PC-9 (cell line): ENCODE measurements at places on chromosomes 13 and 19. TPM values are rescaled to one million over a fixed set of nuclear protein-coding genes. Genes with fewer than 3 reads are reported as not detected.

- no peak for DNase-seq
These were observed 145.7 kb downstream of the LIG4 start for GRCh38 chr13:108069521-108070210.

DNA sequence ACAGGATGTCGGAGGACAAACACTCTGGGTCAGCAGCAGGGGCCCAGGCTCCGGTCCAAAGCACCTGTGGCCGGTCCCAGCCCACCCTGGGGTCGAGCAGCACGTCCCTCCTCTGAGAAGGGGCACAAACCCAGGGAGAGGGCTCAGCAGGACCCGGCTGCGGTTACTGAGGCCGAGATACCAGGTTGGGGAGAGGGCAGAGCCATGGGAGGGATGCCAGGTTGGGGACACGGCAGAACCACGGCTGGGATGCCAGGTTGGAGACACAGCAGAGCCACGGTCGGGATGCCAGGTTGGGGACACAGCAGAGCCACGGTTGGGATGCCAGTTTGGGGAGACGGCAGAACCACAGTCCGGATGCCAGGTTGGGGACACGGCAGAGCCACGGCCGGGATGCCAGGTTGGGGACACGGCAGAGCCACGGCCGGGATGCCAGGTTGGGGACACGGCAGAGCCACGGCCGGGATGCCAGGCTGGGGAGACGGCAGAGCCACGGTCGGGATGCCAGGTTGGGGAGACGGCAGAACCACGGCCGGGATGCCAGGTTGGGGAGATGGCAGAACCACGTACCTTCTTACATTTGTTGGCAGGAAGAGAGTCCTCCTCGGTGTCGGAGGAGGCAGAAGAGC, 18.5 kb downstream of the MIER2 start:
- no peak for DNase-seq

GRCh38 chr13:67200183-67200582, 30.0 kb downstream of the PCDH9 start:
- no peak for DNase-seq

DNA sequence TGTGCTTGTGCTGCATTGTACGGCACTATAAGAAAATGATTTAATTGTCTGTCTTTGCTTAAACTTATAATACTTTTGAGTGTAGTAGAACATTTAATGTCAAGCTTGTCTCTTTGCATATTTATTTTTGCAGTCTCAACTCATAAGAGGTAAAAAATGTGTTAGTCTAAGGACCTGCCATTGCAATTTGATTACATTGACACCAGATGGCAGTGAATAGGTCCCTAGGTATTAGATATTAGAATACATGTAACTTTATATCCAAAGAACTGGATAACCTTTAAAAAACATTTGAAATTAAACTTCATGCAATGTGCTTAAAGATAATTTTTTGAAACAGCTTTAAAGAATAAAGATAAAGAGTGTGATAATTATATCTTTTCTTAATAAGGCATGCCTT, 1421.3 kb downstream of the OLFM4 start:
- DNase-seq, result no peak

GRCh38 chr13:79989217-79989661, 351.7 kb downstream of the SPRY2 start:
- peak; percentile 67 for DNase-seq

DNA sequence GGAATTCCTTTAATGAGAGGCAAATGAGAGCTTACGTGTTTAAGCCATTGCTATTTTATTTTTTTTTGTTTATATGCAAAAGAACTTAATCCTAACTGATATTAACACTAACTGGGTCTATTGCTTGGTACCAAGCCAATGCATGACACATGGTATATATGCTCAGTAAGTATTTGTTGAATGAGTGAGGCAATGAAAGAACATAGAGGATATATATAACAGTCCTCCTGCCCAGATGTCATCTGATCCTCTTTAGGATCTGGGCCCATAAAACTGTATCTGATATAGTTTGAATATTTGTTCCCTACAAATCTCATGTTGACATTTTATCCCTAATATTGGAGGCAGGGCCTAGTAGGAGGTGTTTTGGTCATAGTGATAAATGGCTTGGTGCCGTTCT, 13.0 kb upstream of the ALOX5AP start:
- no peak for DNase-seq

- no peak for DNase-seq
These were observed 63.9 kb downstream of the ABCC4 start for GRCh38 chr13:95237310-95237870.

GRCh38 chr13:51451134-51451466, 1.7 kb downstream of the INTS6 start:
- no peak for DNase-seq

FUT6 gene
- total RNA-seq, result 0.43 and 0.55 TPM in 2 replicates

CCDC169 gene
- 6.5 and 6.9 TPM in 2 replicates for total RNA-seq

KCTD4 gene
- total RNA-seq, result not detected in 2 replicates

THSD8 gene
- 28.8 and 30.0 TPM in 2 replicates for total RNA-seq

SMAD9 gene
- total RNA-seq, result 0.94 and 1.4 TPM in 2 replicates
